ENCODE measurements at places on chromosomes 7 and 10.
A peak's percentile ranks its signal among the peaks of the same experiment; 100 is the strongest.

- no peak for DNase-seq
These were observed 669.8 kb upstream of the ANKRD30A start for GRCh38 chr10:36455526-36456133.

DNA sequence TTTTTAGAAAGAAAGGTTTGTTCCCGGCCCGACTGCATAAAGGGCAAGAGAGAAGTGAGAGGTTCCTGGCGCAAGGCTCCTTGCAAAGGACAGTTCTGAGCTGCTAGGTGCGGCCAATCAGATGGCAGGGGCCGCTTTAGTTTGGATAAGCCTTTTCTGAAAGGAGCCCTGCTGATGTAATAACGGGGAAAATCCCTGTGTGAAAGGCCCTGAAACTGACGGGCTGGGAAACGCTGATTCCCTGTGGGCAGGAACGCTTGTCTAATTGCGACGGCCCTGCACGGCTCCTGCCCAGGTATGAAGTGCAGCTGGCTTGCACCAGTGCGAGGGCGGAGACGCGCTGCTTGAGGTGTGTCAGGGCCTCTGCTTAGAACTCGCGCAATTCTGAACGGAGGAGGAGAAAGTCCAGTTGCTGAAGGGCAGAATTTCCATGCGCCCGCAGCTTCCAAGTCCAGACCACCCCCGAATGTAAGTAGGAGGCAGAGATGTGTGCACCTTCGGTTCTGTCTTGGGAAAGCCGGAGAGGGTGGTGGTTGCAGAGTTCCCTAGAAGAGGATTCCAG is 30.5 kb downstream of the TACC2 start:
- DNase-seq: no peak

- peak; percentile 92 for DNase-seq
These were observed 595 bp upstream of the SUN1 start for GRCh38 chr7:831596-832166.

DNA sequence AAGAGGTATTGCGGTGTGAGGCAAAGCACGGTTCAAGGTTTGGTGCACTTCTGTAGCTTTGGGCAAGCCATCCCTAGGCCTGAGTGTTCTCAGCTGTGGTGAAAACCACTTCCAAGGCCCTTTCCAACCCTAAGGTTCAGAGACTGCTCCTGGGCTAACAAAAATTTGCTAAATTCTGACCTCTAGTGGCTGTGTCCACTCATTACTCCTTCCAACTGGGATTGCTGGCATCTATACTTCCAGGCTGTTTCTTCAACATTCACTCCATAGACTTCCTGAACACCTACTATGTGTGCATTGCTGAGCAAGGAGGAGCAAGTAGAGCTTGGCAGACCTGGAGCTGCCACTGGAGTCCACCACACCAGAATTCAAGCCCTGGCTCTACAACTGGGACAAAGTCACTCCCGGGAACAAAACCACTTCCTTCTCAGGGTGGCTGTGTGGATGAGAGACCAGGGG is 29.3 kb upstream of the SH3PXD2A start:
- DNase-seq: peak; percentile 57

DNA sequence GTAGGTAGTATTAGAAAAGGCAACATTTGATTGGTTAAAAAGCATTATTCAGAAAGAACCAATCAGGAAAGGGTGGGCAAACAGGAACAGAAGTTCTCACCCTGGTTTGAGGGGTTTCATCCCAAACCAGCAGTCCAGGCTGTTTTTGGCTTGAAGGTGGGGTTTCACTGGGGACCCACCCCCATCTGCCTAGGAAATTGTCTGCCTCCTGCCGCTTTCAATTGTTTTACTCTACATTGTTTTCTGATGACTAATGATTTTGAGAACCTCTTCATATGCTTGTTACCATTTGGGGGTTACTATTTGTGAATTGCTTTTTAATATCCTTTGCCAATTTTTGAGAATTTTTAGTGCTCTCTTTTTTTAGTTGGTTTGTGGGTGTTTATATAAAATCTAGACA is 3.3 kb upstream of the PCBD1 start:
- DNase-seq: peak; percentile 7

DNA sequence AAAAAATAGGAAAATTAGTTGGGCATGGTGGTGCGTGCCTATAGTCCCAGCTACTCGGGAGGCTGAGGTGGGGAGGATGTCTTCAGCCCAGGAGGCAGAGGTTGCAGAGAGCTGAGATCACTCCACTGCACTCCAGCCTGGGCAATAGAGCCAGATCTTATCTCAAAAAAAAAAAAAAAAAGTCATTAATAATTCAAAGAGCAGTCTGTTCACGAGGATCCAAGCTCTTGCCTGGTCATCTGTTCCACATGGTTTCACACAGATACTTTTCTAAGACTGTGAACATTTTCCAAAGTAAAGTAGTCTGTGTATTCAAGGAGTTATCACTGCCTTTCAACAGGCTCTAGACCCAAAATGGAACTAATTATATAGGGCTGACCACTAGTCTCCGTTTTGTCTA is 86.9 kb downstream of the ZNF277 start:
- no peak for DNase-seq

- no peak for DNase-seq
These were observed 44.4 kb upstream of the AKR1C2 start for GRCh38 chr10:5047912-5048628.

GRCh38 chr10:121631365-121632029 is 33.3 kb upstream of the FGFR2 start:
- DNase-seq: no peak

DNA sequence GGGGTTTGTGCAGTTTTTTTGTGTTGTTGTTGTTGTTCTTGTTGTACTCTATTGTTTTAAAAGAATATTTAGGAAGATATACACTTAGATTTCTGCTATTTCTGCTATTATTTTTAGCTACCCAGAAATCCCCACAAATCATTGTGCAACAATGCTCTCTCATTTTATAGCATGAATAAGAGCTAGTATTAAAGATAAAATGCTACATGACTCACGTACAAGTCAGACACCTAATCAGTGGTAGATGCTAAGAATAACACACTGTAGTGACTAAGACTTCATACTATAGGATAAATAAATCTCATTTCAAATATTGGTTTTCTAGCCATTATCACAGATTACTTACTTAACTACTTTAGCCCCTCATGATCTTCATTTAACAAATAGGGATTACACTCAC is 920.5 kb downstream of the KCNMA1 start:
- peak; percentile 67 for DNase-seq

GRCh38 chr7:43296306-43296705 is 183.9 kb downstream of the HECW1 start:
- DNase-seq: no peak

- DNase-seq: no peak
These were observed 55.3 kb downstream of the ZMIZ1 start for GRCh38 chr10:79124066-79124465.

DNA sequence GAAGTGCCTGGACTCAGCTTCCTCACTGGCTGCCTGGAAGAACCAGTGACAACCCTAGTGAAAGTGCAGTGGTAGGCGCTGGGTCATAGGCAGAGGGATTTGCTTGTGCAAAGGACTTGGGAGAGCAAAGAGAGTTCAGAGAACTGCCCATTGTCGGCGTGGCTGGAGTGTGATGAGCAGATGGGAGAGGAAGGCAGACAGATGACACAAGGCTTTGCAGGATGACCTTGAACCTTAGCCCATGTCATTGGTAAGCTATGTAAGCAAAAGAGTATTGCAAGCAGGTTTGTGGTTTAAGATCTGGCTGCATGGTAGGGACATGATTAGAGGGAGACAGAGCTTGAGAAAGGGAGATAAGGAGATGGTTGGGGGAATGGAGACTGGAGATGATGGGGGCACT is 35.3 kb upstream of the NOBOX start:
- DNase-seq: no peak

- DNase-seq: no peak
These were observed 550.0 kb downstream of the REEP3 start for GRCh38 chr10:64071218-64071617.

DNA sequence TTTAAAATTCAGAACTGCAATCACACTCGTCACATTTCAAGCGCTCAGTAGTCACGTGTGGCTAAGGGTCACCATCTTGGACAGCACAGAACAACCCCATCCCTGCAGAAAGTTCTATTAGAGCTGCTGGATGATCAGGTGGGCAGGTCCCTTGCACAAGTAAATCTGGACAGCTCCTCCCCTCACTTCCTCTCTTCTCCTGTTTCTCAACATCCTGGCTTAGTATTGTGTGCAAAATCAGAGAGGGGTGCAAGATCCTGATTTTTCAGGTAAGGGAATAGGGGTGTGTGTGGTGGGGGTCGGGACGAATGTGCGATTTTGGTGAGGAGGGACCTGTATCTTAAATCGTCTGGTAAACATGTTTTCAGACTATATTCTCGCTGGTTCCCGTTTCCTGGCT is at the start of gene GIMAP4:
GIMAP4 (plus strand) TSS at position 222 of the 400 bp plus-strand sequence. CDS start 2,512 bp downstream, outside the sequence.
- DNase-seq: no peak

GRCh38 chr10:77413231-77413630 is 224.4 kb downstream of the KCNMA1 start:
- DNase-seq: no peak

DNA sequence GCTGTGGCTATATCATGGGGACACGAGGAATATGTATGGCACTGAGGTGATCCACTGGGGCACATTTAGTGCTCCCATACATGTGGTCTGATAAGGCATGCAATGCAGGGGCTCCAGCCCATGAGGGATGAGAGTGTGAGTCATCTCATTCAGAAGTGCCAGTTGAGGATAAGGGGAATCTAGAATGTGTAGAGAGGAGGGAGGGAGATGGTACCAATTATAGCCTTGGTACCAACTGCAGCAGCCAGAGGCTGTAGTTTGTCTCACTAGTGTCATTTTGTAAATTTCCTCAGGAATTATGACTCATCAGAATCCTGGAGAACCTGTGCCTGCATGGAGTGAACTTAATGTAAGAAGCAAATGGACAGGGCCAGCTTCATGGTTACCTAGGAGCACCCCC is 46.2 kb downstream of the LAMB4 start:
- DNase-seq: no peak

DNA sequence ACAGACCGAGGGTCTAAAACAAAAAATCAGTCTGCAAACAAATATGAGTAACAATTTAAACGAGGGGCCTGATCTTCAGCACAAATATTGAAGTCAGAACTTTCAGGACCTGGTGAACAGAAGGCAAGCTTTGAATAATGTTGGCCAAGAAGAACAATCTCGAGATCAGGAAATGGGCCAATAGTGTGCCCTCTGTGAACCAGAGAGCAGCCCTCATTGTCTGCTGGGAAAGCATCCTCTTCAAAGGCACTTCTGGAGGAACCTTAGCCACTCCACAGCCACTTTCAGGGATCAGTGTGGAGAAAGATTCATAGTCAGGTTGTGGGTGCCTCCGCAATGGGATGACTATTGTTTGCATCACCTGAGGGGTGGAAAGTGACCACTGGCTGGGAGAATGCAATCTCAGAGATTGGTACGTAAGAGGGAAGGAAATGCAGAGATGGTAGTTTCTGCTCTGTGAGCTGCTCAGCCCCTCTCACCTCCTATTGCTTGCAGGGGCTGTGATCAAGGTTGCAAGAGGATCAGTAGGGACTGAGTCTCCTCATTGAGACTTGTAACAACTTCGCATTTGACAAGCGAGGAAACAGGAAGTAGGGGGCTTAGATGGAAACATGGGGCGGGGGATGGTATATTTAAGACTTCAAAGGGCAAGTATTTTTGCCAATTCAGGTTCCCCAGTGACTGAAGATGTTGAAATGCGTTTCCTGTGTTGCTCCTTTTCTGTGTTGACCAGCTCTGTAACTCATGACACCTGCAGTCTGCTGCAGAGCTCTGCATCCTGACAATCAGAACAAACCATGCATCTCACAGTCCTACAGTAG is 28.4 kb upstream of the IFRD1 start:
- no peak for DNase-seq

GRCh38 chr7:129829737-129830631 is 122.8 kb downstream of the UBE2H start:
- peak; percentile 86 for DNase-seq

DNA sequence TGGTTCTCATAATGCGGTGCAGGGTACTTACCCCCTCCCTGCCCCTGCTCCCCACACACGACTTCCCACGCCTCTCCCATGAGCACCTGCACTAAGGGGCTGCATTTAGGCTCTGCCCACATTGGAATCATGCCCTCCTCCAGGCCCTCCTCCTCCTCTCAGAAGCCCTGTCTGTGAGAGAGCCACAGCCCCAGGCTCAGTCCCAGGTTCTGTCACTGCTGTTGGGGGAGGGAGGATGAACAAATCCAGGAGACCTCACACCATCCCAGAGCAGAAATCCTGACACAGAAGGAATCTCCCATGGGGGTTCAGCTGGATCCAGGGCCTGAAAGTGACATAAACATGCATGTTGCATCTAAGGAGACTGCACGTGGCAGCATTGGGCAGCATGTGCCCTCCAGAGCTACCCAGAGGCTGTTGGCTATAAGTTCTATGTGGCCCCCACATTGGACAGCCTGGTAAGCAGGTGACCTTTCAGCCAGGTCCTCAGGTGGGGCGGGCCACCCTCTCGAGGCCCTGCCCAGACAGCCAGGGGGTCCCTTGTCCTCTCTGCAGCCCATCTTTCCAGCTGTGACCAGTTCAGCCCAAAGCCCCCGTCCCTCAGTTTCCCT is 1.6 kb upstream of the PILRA start:
- DNase-seq: no peak

- no peak for DNase-seq
These were observed 86.6 kb upstream of the PDK4 start for GRCh38 chr7:95682913-95683312.

DNA sequence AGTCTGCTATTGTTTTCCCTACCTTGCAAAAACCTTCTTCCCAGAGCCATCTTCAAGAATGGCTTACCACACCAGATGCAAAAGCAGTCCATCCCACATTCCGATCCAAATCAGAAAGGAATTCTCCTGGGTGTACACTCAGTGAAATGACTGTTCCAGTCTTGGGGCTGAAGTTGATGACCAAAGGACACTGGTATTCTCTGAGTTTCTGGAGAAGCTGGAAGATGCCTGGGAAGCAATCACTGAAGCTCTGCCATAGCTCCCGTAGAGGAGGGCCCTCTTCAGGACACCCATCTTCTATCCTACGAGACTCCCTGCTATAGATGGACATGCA is 155.7 kb downstream of the LCOR start:
- DNase-seq: no peak

GRCh38 chr10:62900829-62901571 is 84.8 kb upstream of the EGR2 start:
- no peak for DNase-seq

- DNase-seq: no peak
These were observed 1.8 kb downstream of the STAM start for GRCh38 chr10:17645621-17646345.

- DNase-seq: no peak
These were observed 83.0 kb upstream of the DNAJB6 start for GRCh38 chr7:157253850-157254249.

- no peak for DNase-seq
These were observed 132.5 kb downstream of the REEP3 start for GRCh38 chr10:63653747-63654146.
